ENCODE measurements at places on chromosomes 3 and 15.

- DNase-seq = no peak
These were observed 747.7 kb upstream of the CBLB start for GRCh38 chr3:106616556-106616955.

- DNase-seq = no peak
These were observed 1134.1 kb downstream of the EPHA3 start for GRCh38 chr3:90241481-90241880.

GRCh38 chr15:65517866-65518207 is 348 bp upstream of the DPP8 start:
- no peak for DNase-seq

DNA sequence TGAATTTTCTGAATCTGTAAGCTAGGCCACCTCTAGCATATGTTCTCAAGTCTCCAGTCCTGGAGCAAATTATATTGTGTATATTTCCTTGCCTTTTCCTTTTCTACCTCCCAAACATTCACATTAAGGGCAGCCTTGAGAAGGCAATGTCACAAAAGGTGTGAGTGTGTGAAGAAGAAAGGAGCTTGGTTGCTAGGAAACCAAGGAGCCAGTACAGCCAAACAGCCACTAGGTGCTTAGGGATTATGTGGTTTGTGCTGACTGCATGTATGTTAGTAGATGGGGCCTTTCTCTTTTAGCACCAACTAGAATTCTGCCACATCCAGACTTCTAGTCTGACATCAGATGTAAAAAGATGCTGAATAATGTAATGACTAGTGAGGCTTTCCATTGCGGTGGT is 118.8 kb upstream of the DAZL start:
- DNase-seq = no peak

GRCh38 chr15:100806157-100806556 is 73.5 kb upstream of the ALDH1A3 start:
- DNase-seq = no peak

DNA sequence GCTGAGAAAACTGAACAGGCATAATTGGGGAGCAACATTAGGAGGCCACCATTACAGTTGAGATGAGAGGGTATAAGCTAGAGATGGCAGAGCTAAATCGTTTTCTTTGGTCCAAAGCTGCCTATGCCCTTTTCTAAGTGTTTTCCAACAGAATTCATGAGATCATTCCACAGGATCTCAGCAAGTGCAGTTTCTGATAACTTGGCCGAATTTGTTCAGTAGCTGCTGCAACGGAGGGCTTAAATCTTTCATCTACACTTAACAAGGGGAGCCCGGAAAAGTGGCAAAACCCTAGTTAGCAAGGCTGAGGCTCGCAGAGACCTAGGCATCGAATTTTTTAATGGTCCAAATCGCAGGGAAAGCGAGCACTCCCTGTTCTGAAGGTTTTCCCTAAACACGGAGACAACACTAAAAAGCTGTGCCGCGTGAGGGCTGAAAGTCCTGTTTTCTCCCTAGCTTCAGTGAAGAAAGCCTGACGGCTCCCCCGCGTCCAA is 531 bp upstream of the BLOC1S6 start:
- DNase-seq = no peak

DNA sequence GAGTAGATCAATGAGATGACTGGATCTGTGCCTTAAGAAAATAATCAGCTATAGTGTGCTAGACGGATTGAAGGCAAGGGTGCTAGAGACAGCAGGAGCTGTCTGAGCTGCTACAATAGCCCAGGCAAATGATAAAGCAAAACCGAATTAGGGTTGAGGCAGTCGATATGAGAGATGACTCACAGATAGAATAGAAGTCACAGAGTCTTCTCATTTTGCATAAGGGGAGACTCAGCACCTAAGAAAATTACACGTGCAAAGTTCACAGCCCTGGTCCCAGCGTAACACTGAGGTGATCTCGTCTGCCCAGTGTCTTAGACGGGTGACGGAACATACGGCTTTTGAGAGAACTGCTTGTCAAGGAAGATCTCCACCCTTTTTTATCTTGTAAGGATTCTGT is 11.6 kb downstream of the LPP start:
- DNase-seq = no peak

GRCh38 chr3:29635888-29636287 is 355.0 kb downstream of the RBMS3 start:
- no peak for DNase-seq

Data from fibroblast of skin of left biceps (primary cell).